ENCODE measurements at places on chromosomes 7 and 10.

DNA sequence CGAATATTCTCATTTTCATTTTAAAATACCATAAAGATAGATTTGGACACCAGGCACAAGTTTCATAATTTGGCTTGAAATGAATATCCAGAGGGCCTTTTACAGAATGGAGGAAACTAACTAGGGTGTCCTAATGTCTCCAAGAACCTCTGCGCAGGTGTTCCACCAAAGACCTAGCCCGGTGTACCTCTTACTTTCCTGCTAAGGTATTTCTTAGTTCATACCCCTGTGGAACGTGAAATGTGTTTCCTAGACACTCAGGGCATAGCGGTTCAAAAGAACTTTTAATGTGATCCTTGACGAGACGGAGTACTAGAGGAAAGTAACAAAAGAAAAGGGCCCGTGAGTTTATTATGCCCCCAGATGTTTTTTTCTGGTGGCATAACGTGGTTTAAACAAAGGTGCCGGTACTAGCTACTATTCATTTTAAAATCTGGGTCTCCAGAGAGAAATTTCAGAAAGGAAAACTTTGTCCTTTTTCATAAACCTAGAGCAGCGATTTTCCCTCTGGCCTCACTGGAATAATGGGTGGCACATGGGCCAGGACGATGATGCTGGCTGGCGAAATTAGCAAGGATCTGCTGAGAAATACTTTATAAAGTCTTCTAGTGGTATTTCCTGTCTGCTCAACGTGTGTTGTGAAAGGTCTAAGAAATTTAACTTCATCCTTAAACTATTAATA is 1.4 kb downstream of the APBB1IP start:
- peak; percentile 39 for DNase-seq

GRCh38 chr10:23643111-23643780 is 204.4 kb downstream of the OTUD1 start:
- no peak for DNase-seq

- DNase-seq: no peak
These were observed 139.8 kb downstream of the RPS24 start for GRCh38 chr10:78173360-78174015.

DNA sequence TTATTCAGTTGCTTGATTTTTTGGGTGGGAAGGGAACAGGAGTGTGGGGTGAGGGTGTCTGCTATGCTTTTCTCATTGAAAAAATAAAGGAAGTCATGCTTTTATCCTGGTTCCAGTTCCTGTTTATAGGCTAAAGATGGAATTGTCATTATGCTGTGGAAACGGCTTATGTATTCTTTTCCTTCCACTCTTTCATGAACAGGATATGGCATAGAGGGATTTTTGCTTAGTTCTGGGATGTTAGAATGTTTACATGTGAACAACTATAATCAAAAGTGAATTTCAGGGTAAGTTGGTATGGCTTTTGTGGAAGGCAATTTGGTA is 35.9 kb upstream of the PTPN12 start:
- DNase-seq: no peak

DNA sequence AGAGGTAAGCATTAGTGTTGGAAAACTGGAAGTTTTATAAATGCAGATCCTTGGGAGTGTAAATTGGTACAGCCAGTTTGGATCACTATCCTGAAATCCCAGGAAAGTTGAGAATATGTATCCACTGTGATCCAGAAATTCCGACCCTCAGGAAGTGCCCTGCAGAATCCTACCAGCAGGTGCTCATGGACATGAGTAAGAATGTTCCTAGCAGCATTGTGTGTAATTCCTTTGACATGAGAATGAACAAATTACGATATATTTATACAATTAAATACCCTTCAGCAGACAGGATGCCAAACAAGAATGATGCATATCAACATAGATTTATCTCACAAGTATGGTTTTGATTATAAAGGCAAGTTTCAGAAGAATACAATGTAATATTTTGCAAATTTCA is 181.6 kb downstream of the XPNPEP1 start:
- no peak for DNase-seq
